NCI-H460 (cell line): ENCODE measurements at places on chromosomes 4 and X.

DNA sequence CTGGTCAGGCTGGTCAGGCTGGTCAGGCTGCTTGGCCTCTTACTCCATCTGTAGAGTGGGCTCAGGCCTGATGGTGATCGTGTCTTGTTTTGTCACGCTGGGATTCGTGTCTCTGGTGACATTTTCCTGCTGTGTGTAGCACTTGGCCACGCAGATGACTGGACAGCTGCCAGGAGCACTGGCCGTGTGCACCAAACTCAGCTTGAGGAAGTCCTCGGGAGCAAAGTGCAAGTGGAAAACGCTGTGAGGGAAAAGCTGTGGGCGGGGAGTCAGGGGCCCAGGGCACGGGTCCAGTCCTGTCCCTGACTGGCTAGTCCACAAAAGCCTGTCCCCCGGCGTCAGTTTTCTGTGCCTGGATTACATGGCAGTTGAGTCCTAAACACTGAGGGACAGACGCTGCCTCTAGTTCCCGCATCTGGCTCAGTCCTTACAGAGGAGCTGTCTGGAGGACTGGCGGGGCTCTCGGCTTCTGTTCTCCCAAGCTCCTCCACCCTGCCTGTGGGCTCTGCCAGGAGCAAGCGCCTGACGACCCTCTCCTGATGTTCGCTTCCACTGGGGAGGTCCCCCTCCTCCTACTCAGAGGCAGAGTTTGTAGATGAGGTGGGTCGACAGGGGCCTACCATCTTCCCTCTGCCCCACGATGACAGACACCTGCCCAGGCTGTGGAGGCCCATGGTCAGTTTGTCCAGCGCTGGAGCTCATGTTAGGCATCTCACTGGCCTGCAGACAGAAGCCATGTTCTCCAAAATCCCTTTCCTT lies 35.9 kb upstream of the GRPEL1 start:
- no peak for DNase-seq

DNA sequence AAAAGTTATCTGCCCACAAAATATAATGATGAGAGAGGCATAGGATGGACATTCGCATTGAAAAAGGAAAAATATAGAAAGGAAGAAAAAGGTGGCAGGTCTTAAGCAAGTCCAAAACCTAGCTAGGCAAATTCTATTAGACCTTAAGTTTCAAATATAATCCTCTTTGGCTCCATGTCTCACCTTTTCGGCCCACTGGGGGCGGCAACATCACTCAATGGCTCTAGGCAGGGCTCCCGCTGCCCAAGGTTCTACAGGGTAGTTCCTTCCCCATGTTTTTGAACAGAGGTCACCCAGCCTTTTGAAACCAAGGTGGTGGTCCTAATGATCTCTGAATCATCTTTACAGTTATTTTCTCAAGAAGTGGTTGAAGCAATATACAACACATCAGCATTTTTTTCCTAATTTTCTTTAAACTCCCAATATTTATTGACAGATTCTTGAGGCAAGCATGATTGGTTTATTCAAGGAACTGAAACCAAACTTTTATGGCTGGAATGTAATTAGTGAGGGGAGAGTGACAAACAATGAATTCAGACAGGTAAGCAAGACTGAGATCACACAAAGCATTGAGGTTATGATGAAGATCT lies 309.4 kb downstream of the ANTXR2 start:
- no peak for DNase-seq

- no peak for DNase-seq
Measured at GRCh38 chr4:38153387-38153760, 193.2 kb downstream of the PTTG2 start.

GRCh38 chr4:143643399-143643798 lies 57.1 kb downstream of the FREM3 start:
- no peak for DNase-seq

GRCh38 chr4:78616046-78616498 lies 64.5 kb downstream of the ANXA3 start:
- DNase-seq, result no peak

GRCh38 chr4:95524184-95524583 lies 24.6 kb downstream of the UNC5C start:
- no peak for DNase-seq

- no peak for DNase-seq
Measured at GRCh38 chrX:7242613-7243012, 94.7 kb upstream of the PUDP start.

DNA sequence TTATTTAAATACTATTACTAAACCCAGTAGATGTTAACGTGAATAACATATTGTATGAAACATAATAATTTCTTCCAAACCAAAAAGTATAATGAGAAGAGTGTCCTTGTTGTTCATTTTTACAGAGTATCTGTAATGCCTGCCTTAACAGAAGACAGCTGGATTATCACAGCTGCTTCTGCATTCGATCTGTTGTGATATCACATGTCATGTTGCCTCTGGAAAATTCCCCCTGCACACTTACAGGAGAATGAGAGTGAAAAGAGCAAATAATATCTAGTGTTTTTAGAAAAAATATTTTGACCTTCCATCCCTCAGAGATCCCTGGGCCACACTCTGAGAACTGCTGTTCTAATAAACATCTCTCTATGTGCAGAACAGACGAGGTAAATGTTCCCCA lies 240.1 kb upstream of the NOCT start:
- no peak for DNase-seq
